ENCODE measurements at places on chromosomes 7 and 10. TPM values are rescaled to one million over a fixed set of nuclear protein-coding genes. Genes with fewer than 3 reads are reported as not detected.

DNA sequence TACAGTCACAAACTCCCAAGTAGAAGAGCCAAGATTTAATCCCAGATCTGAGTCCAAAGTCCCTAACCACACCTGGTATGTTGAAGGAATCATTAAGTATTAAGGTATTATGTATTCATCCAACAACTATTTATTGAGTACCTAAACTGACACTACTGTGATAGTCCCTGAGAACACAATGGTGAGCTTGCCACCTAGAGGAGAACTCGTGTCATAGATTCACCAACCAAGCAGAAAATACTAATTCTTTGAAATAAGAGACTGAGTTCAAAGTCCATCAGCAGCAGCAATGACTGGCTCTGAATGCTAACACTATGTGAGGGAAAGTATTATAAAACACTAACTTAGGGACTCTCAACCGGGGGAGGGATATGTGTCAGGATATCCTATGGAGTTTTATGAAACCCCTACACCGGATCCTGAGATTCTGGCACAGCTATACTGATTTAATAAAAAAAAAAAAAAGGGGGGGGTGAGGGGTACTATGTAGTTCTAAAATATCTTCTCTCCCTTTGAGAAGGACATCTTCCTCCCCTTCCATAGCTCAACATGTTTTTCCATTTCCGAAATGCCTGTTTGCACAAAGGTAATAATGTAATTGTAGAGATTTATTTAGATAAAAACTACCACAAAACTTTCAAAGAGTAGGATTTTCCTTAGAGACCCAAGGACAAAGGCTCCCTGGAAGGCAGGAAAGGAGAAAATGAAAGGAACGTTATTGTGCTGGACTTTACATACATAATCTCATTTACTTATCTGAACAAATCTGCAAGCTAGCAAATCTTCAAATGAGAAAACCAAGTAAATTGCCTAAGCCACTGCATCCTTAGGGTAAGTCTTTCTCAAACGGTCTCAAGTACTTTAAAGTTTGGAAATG is 1.6 kb downstream of the NCOA4 start:
- DNase-seq = no peak
- peak overlapping the region; percentile 33 for H3K27ac ChIP-seq
- H3K27me3 ChIP-seq = no peaks in the 10 kb centered on the region
- H3K36me3 ChIP-seq = no peaks in the 10 kb centered on the region
- no peak overlapping the region for H3K4me3 ChIP-seq

- no peaks in the 10 kb centered on the region for H3K27me3 ChIP-seq
- no peak for DNase-seq
These were observed 140.2 kb upstream of the KLF6 start for GRCh38 chr10:3925184-3925583.

- no peak overlapping the region for H3K27ac ChIP-seq
- no peak for DNase-seq
- peaks cover 5% of the 10 kb centered on the region for H3K4me1 ChIP-seq
- H3K36me3 ChIP-seq = no peaks in the 10 kb centered on the region
- H3K4me3 ChIP-seq = no peak overlapping the region
- no peaks in the 10 kb centered on the region for H3K27me3 ChIP-seq
These were observed 212.6 kb downstream of the PARD3 start for GRCh38 chr10:34602478-34602877.

- H3K27ac ChIP-seq = no peak overlapping the region
- peak; percentile 44 for DNase-seq
- no peaks in the 10 kb centered on the region for H3K36me3 ChIP-seq
- H3K27me3 ChIP-seq = no peaks in the 10 kb centered on the region
- H3K4me1 ChIP-seq = peaks cover 14% of the 10 kb centered on the region
- peak overlapping the region; percentile 87 for H3K4me3 ChIP-seq
These were observed 1.2 kb downstream of the DLG5 start for GRCh38 chr10:77925410-77925794.

- no peaks in the 10 kb centered on the region for H3K36me3 ChIP-seq
- H3K27ac ChIP-seq = no peak overlapping the region
- no peak overlapping the region for H3K4me3 ChIP-seq
- no peak for DNase-seq
- no peaks in the 10 kb centered on the region for H3K27me3 ChIP-seq
These were observed 351.4 kb upstream of the NPVF start for GRCh38 chr7:25579778-25580075.

GRCh38 chr10:127872011-127872761 is 20.6 kb downstream of the CLRN3 start:
- peak; percentile 56 for DNase-seq
- H3K4me3 ChIP-seq = no peak overlapping the region
- no peak overlapping the region for H3K27ac ChIP-seq
- no peaks in the 10 kb centered on the region for H3K4me1 ChIP-seq
- no peaks in the 10 kb centered on the region for H3K27me3 ChIP-seq

GRCh38 chr7:137986252-137987017 is 15.5 kb downstream of the CREB3L2 start:
- DNase-seq = peak; percentile 66
- H3K27ac ChIP-seq = peak overlapping the region; percentile 51
- H3K4me3 ChIP-seq = no peak overlapping the region
- H3K27me3 ChIP-seq = no peaks in the 10 kb centered on the region
- peaks cover 2% of the 10 kb centered on the region for H3K36me3 ChIP-seq
- peaks cover 33% of the 10 kb centered on the region for H3K4me1 ChIP-seq

- H3K27ac ChIP-seq = no peak overlapping the region
- H3K36me3 ChIP-seq = peaks cover 5% of the 10 kb centered on the region
- H3K27me3 ChIP-seq = no peaks in the 10 kb centered on the region
- H3K4me3 ChIP-seq = no peak overlapping the region
These were observed 213.6 kb upstream of the HGF start for GRCh38 chr7:81983406-81983805.

DNA sequence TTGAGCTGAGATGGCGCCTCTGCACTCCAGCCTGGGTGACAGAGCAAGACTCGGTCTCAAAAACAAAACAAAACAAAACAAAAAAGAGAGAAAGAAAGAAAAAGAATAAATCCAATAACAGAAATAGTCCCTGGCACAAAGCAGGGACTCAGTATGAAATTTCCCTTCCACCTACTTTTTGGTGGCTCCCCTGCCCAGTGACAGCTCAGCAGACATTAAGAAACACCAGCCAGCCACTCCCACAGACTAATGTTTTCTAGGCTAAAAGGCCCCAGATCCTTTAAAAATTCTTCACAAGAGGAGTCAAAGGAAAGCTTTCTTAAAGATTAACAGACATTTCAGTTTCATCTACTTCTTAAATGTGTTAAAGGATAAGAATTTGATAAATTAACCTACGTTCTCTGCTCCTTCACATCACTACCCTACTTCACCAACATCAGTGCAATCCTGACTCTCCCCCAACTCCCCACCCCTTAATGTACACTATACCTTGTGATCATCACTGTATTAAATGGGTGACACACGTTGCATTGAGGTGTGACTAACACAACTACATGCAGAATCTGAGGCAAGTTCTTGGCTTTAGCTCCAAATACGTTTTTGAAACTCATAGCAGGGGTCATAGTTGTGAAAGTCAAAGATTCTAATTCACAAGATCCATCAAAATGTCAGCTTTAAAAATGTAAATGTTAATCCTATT is 114.5 kb upstream of the CAV2 start:
- H3K36me3 ChIP-seq = no peaks in the 10 kb centered on the region
- no peaks in the 10 kb centered on the region for H3K4me1 ChIP-seq

GRCh38 chr7:82818171-82818570 is 344.5 kb downstream of the PCLO start:
- no peaks in the 10 kb centered on the region for H3K27me3 ChIP-seq
- H3K4me3 ChIP-seq = no peak overlapping the region
- H3K36me3 ChIP-seq = no peaks in the 10 kb centered on the region
- no peak for DNase-seq
- no peak overlapping the region for H3K27ac ChIP-seq

- H3K27me3 ChIP-seq = no peaks in the 10 kb centered on the region
- H3K4me1 ChIP-seq = no peaks in the 10 kb centered on the region
- DNase-seq = peak; percentile 33
- no peak overlapping the region for H3K27ac ChIP-seq
- H3K4me3 ChIP-seq = no peak overlapping the region
These were observed 105.4 kb downstream of the GRM3 start for GRCh38 chr7:86748843-86749719.

The ATRNL1 gene
- total RNA-seq = 0.40 TPM

The RNF133 gene
- 9.1 TPM for total RNA-seq

The PTPRN2 gene
- total RNA-seq = 7.4 TPM

The CPEB3 gene
- total RNA-seq = 4.3 TPM

The SLIT1 gene
- 0.74 TPM for total RNA-seq
